H7 (cell line): ENCODE measurements at places on chromosomes 1 and 21. TPM values are rescaled to one million over a fixed set of nuclear protein-coding genes. Genes with fewer than 3 reads are reported as not detected.

Gene LRRC38
- total RNA-seq: 0.28 TPM in 1 of 2 replicates, not detected in the other

Gene SVBP
- total RNA-seq: 45.4 and 65.2 TPM in 2 replicates

DNA sequence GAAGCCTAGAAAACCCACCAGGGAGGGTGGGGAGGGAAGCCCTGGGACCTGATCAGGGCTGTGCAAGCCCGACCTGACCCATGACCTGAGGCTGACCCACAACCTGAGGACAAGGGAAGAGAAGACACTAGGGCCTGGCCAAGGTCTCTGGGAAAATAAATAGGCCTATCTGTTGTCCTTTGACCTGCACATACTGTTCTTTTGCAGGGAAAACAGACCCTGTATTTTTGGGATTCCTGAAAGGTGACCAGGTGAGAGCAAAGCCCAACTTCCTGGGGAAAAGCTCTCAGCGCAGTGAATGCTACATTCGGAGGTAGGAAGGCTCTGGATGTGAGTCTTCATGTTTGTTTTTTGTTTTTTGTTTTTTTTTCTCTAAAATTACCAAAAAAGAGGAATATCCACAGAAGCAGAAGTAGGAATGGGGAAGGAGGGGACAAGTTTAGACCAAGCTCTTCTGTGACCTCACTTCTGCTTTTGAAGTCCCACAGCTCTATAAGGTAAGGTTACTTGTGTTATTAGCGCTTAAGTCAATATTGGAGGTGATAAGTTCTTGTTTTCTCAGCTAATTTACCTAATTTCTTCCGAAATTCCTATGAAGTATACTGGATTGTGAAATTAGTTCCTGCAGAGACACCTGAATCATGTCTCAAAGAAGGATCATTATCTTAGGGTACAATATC lies 26.2 kb upstream of the LYST start:
- no peak for DNase-seq

- no peak for DNase-seq
These were observed 95.6 kb upstream of the JUN start for GRCh38 chr1:58879464-58879863.

DNA sequence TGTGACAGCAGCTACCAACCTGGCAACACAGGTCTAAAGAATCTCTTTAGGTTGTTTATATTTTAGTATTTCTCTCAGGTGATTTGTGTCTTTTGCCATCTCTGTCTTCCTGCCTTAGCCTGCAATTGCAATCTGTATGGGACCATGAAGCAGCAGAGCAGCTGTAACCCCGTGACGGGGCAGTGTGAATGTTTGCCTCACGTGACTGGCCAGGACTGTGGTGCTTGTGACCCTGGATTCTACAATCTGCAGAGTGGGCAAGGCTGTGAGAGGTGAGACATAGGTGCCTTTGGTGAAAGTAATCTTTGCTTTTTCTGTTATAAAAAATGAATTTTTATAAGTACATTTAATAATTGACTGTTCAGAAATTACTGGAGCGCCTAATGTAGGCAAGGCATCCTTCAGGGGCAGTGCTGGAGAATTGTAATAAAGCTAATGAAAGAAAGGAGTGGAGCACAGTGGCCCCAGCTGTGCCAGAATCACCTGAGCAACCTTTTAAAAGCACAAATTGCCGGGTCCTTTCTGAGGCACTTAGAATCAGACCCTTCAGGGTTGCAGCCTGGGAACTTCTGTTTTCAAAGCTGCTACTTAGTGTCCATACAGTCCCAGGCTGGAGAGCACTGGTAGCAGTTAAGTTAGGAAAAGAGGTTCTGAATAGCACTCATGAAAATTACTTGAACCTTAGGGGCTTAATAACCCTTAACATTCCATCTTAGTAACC lies 60.6 kb upstream of the LAMC2 start:
- no peak for DNase-seq
